Stimulated activated CD8-positive, alpha-beta memory T cell treated with anti-CD3 and anti-CD28 coated beads, Interleukin-4, amount 100 ng/mL, for 1 hour (primary cell): ENCODE measurements at places on chromosomes 2 and 18.

DNA sequence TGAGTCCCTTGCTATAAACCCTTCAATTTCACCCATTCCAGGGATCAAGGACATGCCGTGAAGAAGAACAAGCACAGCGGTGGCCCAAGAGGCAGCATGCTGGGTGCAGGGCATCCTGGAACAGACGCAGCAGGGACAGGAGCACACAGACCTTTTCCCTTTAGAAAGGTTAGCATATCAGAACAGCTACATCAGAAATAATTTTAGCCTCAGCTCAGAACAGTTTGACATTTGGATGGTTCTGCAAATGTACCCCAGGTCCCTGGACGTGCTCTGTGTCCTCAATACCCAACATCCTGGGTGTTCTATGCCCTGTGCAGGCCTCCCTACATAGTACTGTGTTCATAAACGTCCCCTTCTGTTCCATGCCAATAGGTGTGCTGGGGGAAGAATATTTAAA lies 80.4 kb downstream of the MYOM1 start:
- no peak for DNase-seq

- peak; percentile 34 for DNase-seq
Observed at GRCh38 chr2:160652236-160652635, 158.6 kb upstream of the RBMS1 start.

GRCh38 chr2:104758199-104758620 lies 95.7 kb upstream of the POU3F3 start:
- DNase-seq: no peak

- no peak for DNase-seq
Observed at GRCh38 chr2:168220965-168221819, 26.2 kb downstream of the STK39 start.

- DNase-seq: no peak
Observed at GRCh38 chr2:824954-825353, 125.7 kb upstream of the SNTG2 start.

GRCh38 chr2:237558961-237559641 lies 7.3 kb upstream of the PRLH start:
- DNase-seq: no peak

DNA sequence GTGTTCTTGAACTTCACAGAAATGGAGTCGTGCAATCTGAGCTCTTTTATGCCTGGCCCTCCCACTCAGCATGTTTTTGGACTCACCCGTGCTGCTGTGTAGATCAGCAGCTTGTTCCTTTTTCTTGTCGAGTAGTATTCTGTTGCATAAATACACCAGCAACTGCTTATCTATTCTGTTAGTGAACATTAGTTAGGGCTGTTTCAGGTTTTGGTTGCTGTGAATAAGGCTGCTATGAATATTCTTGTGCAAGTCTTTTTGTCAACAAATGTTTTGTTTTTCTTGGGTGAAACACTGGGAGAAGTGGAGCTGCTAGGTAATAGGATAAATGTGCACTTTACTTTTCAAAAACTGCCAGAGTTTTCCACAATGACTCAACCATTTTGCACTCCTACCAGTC lies 15.3 kb upstream of the CIDEA start:
- DNase-seq: no peak

GRCh38 chr18:50060822-50061221 lies 134.1 kb downstream of the MYO5B start:
- DNase-seq: no peak
